ENCODE measurements at places on chromosomes 5 and 9.

GRCh38 chr5:36172599-36172998 lies 20.7 kb downstream of the SKP2 start:
- no peak for DNase-seq

GRCh38 chr9:19938990-19939733 lies 150.3 kb upstream of the SLC24A2 start:
- no peak for DNase-seq

GRCh38 chr9:131011274-131012022 lies 2.5 kb downstream of the LAMC3 start:
- no peak for DNase-seq

DNA sequence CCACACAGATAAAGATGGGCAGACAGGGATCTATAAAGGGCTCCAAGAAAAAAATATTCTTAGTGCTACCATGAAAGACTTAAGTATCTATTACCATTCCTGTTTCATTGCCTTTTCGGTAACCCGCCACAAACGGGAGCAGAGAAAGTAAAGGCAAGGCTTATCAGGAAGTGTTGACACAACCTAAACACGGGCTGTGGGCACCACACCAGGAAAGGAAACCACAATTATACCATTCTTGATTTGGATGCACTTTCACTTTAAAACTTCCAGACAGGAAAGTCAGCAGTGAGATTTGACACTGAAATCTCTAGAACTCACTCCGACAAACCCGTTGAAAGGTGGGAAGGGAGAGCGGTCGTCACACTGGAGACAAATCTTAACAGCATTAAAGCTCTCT lies 6.5 kb downstream of the TLE1 start:
- no peak for DNase-seq

DNA sequence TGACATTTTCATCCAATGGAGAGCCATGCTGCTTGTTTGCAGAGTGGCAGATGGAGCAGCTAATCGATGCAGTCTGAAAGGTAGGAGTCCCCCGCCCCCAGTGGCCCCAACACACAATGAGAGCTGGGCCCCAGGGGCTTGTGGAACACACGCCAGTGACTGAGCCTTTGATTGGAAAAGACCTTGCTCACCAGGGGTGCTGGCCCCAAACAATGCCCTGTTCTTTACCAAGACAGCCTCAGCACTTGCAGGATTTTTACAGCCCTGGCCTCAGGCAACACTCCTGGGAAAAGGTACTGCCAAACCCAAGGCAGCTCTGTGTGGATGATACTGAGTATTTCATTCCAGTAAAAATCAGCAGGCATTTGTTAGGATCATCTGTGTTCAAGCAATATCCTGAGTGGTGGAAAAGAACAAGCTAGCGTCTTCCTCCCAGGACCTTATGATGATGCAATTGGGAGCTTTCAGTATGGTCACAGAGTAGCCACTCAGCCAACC lies 276.8 kb upstream of the CLINT1 start:
- no peak for DNase-seq

- DNase-seq: no peak
Measured at GRCh38 chr5:143044265-143044664, 274.1 kb downstream of the ARHGAP26 start.

DNA sequence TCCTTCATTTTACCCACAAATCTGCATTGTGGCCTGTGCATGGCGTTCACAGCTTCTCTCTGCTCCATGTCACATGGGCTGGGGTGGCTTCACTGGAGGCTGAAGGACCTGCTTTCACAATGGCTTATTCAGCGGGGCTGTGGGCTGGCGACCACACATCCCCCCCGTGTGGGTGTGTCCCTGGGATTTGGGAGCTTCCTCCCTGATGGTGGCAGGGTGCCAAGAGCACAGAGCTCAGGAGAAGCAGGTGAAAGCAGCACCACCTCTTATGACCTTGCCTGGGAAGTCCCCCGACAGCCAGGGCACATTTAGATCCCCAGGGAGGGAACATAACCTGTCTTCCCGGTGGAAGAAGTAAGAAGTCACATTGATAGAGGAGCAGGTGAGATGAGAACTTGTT lies 5.0 kb upstream of the MED10 start:
- DNase-seq: no peak

DNA sequence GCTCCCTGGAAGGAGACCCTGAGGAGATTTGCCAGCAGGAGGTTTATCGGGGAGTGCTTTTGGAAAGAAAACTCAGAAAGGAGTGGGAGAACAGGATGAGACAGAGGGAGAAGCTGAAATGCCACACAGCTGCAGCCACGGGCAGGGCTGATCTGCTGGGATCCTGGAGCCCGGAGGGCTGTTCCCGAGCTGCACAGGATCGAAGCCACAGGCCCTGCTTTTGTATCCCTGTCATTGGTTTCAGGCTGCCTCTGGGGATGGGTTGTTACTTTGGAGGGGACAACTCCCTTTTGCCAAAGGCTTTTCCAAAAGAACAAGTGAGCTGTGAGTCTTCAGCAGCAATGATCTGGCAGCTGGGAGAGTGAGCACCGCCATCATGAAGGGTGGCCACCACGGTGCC lies 152.5 kb upstream of the PTCH1 start:
- no peak for DNase-seq

- DNase-seq: no peak
Measured at GRCh38 chr9:115413304-115413703, 295.3 kb upstream of the TNC start.

DNA sequence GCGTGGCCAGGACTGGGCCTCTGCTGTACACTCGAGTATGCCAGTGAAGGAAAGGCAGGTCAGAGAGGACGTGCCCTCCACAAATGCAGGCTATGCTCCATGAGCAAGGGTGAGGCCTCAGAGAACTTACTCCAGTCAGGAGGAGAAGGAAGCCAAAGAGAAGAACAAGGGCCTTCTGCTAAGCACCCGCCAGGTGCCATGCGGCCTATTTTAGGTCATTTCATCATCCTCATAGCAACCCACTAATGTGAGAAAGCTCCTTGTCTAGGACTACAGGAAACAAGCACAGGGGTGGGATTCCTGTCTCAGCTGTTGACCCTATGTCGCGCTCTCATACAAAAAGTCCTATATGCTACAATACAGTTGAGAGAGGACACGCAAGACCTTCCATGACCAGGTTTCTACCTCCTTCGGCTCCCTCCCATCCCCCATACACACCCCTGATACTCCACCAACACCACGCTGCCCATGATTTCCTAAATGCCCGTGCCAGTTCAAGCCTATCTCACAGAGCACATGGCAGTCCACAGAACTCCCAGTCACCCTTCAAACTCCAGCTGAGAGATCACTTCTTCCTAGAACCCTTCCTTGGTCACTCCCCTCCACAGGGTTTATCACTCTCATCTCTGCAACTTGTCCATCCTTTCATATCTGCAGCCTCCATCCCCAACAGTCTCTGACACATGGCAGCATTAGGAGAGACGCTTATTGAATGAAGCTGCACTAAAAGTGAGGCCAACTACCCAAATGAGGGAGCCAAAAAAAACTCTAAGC lies 26.8 kb downstream of the PSMB7 start:
- no peak for DNase-seq

GRCh38 chr9:122179690-122180074 lies 20.0 kb downstream of the MORN5 start:
- no peak for DNase-seq

- DNase-seq: no peak
Measured at GRCh38 chr9:116877072-116877471, 190.0 kb downstream of the TRIM32 start.

- no peak for DNase-seq
Measured at GRCh38 chr5:74977471-74977870, 74.9 kb downstream of the GCNT4 start.
